ENCODE measurements at places on chromosomes 11 and 22.

GRCh38 chr11:125275905-125276618 lies 111.5 kb downstream of the PKNOX2 start:
- DNase-seq = no peak

- no peak for DNase-seq
These were observed 13.6 kb upstream of the MTNR1B start for GRCh38 chr11:92955860-92956259.

GRCh38 chr11:46431211-46431610 lies 39.6 kb upstream of the CHRM4 start:
- DNase-seq = no peak

- DNase-seq = no peak
These were observed 12.6 kb downstream of the SYT13 start for GRCh38 chr11:45273509-45273908.

GRCh38 chr22:38935023-38935422 lies 22.4 kb upstream of the APOBEC3A start:
- no peak for DNase-seq

GRCh38 chr22:48488611-48489511 lies 1338.8 kb downstream of the BRD1 start:
- DNase-seq = no peak

GRCh38 chr11:117089685-117090084 lies 8.5 kb downstream of the SIK3 start:
- DNase-seq = no peak

DNA sequence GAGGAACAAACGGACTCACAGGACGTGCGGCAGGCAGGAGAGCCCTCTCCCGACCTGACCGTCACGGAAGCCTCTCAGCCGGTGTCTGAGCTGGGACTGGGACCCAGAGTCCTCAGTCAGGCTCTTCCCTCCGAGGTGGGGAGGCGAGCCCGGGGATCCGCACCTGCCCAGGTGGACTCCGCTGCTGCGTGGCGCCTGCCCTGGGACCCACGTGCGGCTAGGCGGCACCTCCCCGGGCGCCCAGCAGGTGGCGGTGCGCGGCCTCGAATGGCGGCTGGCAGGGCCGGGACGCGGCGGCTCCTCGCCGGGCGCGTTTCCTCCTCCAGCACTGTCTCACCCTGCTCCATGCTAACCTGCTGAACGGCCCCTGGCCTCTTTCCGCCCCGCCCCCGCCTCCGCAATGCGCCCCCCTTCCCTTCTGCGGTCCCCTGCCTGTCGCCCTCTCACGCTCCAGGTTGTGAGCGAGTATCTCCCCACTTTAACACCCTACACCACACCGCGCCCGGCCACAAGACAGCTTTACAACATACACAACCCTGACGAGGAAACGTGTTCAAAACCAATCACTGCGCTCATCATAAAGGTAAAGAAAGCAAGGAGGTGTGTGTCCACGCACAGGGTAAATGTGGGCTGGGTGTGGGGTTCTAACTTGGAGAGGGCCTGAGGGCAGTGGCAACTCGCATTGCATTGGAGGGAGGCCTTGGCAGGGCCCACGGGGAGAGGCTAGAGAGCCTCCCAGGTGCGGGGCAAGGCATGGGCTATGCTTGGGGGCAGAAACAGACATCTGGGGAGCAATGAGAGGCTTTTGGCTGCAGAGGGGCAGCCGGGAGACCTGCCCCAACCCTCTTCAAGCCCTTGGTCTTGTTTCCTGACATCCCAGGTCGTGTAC lies 25.9 kb upstream of the ATXN10 start:
- DNase-seq = peak; percentile 77

GRCh38 chr11:120208777-120209176 lies 2.1 kb upstream of the OAF start:
- no peak for DNase-seq

- DNase-seq = no peak
These were observed 32.1 kb upstream of the IGSF9B start for GRCh38 chr11:133988686-133989410.

- no peak for DNase-seq
These were observed 409.2 kb upstream of the LRRC4C start for GRCh38 chr11:41868606-41869005.

DNA sequence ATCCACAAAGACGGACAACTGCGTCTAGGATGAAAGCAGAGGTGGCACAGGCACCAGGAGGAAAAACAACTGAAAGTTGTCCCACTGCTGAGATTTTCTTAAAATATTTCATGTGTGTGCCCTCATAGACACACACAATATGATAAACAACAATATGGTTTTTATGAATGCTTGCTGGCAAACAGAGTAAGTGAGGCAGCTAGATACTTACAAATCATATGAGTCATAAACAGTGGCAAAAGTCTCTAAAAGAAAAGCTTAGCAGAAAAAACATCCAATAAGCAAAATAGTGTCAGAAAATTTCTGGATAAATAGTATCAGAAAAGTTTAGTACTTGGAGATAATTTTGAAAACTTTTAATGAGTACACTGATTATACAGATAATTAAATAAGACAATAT lies 101.2 kb upstream of the DDI1 start:
- no peak for DNase-seq

DNA sequence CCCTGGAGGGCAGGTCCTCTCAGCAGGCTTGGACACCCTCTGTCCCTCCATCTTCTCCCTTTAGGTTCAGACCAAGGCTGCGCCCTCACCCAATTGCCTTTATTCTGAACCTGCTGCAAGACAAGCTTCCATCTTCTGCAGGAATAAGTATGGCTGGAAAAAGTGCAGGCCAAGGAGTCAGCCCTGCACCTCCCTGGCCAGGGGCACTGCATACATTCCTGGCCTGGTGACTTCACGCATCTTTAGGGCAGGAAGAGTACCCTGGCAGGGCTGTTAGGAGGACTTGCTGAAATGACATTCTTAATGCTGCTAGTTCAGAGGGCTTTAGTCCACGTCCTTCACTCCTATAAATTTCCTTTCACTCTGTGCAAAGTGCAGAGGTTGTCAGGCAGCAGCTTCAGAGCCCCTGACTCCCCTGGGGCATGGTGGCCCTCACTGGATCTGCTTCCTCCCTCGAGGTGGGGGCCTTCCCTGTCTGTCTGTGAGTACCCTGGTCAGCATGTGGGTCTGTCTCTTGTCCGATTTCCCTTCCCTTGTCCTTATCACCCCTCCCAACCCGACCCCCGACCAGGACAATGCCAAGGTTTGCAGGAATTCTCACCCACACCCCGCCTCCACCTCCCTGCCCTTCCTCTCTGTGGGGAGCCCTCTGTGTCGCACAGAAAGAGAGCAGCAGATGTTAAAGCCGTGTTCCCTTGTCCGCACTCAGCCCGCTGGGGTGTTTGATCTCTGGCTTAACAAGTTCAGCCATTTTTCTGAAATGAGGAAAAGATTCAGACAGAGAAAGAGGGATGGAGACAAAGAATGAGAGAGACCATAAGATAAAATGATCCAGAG lies 124.5 kb upstream of the SYT13 start:
- DNase-seq = no peak

DNA sequence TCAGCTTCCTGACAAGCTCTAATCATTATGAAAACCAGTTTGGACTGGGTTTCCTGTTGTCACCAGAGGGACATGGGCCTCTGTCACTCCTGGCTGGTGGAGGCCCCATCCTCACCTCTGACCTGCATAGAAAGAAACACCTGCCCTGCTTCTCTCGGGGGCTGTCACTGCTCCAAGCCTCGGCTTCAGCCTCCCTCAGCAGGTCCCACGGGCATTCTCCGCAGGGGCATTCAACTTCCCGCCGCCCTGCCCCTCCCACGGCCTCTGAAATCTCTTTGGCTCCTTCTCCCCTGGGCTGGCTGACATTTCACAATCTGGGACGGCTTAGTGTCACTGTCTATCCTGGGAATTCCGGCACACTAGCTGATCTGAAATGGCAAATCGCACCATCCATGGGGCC lies 257.9 kb downstream of the CTTN start:
- DNase-seq = no peak

GRCh38 chr11:88158081-88158480 lies 17.2 kb downstream of the RAB38 start:
- DNase-seq = no peak

DNA sequence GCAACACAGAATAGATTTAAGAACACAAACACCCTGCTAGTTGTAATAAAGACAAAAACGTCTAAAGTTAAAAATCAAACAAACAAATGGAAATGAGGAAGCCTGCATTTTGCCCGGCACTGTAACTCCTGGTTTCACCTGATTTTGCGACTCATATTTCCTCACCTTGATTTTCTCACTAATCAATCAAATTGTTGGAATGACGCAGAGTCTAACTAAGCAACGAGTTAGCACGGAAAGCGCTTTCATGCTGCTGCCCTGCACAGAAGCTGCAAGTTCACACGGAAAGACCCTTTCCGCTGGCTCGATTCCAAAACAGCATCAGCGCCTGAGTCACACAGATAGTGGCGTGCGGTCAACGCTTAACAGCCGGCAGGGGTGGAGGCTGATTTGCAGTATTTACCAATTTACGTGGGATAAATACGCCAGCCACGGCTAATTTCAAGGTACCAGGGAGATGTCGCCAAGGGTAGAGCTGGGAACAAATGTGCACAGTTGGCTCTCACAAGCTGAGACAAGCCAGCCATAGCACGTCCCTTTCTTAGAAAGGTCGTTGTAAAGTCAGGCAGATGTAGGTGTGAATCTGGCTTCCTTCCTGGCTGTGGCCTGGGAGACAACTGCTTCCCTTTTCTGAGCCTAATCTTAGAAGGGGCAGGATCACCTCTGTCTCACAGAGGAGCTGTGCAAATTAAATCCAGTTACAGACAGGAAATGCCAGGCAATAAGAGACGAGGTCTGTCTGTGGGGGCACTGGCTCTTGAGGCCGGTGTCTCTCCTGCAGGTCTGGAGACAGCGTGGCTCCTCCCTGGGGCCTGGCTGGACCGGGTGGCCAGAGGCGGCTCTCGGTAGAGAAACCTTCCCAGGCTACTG lies 76.9 kb upstream of the TTLL12 start:
- DNase-seq = peak; percentile 86

DNA sequence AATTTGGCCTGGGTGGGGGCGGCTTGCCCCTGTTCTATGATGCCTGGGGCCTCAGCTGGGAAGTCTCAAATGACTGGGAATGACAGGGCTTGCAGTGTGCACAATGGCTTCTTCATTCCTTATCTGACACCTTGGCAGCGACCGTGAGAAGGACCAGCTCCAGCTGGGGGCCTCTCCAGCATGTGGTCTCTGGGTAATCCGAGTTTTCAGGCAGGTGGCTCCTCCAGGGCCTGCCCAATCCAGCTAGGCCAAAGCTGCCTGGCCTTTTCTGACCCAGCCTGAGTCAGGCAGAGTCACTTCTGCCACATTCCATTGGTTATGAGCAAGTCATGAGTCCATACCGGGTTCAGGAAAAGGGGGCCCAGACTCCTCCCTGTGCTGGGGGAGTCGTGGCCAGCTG lies 646.0 kb downstream of the OPCML start:
- DNase-seq = no peak

DNA sequence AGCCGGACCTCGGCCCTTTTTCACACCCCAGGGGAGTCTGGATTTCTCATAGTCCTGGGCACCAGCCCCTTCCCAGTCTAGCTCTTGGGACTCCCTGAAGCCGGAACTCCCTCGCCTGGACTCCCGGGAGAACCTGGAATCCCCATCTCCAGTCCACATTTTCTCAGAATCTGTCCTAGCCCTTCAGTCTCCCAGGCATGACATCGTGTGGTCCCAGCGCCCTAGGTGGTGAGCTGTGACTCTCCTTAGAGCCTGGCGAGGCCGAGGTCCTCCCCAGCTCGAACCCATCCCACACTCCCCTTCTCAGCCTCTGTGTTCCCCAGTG lies 673 bp upstream of the DUSP18 start:
- DNase-seq = no peak

GRCh38 chr22:26564672-26565071 lies 25.3 kb downstream of the TPST2 start:
- DNase-seq = no peak

GRCh38 chr22:20867179-20868024 lies 8.6 kb downstream of the SNAP29 start:
- DNase-seq = no peak

GRCh38 chr11:78313898-78314297 lies 103.7 kb downstream of the GAB2 start:
- no peak for DNase-seq

DNA sequence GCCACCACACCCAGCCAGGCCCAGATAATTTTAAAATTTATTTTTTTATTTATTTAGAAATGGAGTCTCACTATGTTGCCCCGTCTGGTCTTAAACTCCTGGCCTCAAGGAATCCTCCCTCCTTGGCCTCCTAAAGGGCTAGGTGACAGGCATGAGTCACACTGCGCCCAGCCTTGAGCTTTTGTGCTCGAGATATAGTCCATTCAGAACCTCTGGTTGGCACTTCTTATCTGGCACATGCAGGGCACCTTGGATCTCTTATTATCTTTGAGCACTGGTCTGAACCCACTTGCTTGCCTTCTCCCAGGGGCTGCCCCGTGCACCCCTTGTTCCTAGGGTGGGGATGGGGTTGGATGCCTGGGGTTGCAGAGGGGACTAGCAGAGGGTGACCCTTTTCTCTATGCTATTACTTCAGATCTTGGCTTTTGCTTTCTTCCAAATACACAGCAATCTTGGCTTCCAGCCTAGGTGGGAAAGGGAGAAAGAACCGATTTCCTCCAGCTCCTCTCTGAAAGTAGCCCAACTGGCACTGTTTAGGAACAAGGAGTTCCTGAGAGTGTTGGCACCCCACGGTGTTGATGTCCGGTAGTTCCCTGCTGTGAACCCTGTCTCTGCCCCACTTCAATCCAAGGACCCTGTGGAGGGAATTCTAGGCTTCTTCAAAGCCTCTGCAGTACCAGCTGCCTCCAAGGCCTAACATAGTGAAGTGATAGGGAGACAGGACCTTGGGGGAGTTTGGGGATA lies 1.3 kb upstream of the SLC3A2 start:
- no peak for DNase-seq

DNA sequence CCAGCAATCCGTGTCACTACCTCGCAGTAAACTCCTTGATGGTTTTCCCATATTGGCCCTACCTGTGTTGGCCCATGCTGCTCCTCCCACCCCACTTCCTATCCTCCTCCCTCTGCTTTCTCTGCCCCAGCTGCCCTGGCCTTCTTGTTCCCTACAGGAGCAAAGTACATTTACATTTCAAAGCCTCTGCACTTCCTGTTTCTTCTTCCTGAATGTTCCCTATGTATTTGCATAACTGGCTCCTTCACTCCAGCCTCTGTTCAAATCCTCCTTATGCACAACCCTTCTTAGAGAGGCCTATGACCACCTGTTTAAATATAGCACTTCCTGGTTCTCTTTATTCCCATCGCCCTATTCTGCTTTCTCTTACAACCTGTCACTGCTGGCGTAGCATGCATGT lies 62.2 kb downstream of the PARVA start:
- DNase-seq = no peak

- no peak for DNase-seq
These were observed 67.4 kb upstream of the RASSF10 start for GRCh38 chr11:12941671-12942070.

- no peak for DNase-seq
These were observed 50.5 kb downstream of the BTG4 start for GRCh38 chr11:111461460-111462235.

- DNase-seq = no peak
These were observed 13.2 kb upstream of the PAFAH1B2 start for GRCh38 chr11:117130879-117131278.

DNA sequence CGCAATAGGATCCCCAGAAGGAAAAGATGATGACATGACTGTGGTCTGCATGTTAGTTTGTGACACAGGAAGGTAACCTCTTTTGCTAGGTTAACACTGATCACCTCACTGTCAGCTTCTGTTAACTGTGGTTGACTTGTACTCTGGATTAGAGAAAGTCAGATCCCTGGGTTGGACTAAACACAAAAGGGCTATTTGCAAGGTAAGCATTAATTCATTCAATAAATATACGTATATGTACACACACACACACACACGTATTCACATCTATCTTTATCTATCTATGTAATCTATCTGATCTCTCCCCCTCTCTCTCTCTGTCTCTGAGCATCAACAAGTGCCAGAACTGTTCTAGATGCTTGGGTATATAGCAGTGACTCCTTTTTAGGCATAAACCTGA lies 136.1 kb upstream of the SNX19 start:
- no peak for DNase-seq
